Lower lobe of right lung (tissue), 2 donors: ENCODE measurements at places on chromosomes 11 and 22.

DNA sequence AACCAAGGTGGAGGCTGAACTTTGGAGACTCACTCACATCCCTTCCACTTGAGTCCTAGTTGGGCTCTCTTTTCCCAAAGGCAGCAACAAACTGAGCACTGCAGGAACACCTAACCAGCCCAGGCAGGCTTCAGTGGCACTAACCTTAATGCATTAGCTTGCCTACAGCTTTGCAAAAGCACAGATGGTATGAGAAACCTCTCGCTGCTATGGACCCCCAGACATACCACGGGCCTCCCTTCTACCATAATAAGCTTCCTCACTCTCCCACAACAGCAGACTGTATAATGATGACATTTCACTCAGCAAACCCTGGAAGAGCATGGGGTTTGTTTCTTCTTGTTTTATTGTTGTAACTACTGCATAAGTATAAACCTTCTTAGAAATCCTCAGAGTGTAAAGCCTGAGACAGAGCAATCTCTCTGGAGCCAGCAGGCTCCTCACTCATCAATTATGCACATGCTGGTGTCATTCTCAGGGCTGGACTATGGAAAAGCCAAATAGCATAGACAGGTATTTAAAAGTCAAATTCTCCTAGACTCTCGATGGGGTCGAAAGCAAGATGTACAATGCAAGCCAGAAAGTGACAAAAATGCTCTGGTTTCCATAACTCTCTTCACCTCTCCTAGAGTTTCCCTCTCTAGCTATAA is 167.6 kb downstream of the NXPE2 start:
- DNase-seq, result no peak

- DNase-seq, result no peak
Measured at GRCh38 chr11:59705294-59705693, 8.4 kb downstream of the OR10V1 start.

DNA sequence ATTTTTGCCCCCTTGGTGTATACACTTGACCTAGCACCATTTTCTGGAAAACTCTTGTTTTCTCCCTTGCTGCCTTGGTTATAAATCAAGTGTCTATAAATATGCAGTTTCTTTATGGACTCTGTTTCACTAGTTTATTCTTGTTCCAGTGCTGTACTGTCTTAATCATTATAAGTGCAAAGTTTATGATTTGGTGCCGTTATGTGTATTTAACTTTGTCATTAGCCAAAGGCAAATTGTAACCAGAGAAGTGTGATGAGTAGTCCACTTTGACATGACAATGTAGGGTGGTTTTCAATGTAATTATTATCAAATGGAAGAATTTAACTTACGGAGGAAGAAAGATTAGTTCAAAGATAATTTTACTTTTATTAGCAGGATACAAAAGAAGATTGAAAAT is 40.3 kb downstream of the SPECC1L start:
- DNase-seq, result no peak

- no peak for DNase-seq
Measured at GRCh38 chr11:83656796-83657330, 370.7 kb upstream of the CCDC90B start.

DNA sequence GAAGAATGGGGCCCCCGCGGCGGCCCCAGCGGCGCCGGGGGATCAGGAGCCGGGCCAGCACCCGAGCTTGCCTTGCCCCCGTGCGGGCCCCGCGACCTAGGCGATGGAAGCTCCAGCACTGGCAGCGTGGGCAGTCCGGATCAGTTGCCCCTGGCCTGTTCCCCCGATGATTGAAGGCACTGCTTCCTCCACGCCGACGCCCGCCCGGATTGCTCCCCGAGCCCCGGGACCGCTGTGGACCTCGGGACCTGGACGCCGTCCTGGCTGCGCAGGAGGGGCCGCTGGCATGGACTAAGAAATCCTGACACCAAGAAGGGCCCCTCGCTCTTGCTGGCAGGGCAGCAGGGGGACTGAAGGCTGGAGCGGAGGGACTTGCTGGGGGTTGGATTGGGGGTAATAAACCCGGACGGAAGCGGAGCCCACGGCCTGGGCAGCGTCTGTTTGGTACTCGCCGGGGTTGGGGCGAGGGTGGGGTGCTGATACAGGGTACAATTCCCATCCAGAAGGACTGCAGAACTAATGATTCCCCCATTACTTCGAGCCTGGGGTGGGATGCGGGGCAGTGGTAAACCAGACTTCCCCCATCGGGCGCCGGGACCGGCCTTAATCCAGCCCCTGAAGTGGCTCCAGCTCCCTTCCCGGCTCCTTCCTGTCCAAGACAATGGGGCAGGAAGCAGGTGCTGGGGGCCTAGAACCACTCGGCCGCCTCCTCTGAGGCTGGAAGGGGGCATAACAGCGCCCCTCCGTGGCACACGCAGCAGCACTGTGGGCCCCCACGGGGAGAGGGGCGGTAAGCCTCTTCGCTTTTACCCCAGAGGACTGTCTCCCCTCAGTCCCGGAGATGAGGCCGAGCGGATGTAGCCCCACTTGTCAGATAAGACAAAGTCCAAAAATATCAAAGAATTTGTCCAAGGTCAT is 1.0 kb downstream of the CCDC85B start:
- peak; percentile 62 for DNase-seq

DNA sequence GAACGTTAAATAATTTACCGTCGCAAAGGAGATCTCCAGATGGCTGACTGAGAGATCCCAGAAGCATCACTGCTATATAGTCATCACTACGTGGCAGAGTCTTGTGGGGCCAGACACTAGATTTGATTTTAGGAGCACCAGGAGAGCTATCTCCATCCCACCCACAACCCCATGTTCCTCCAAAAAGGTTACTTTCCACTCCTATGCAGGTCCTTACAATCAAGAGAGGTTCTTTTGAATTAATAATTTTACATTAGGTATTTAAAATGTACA is 19.4 kb downstream of the GUCY1A2 start:
- no peak for DNase-seq

- DNase-seq, result no peak
Measured at GRCh38 chr11:23893126-23893525, 603.7 kb upstream of the LUZP2 start.

GRCh38 chr11:121485216-121485615 is 32.4 kb upstream of the SORL1-AS1 start:
- no peak for DNase-seq

- no peak for DNase-seq
Measured at GRCh38 chr11:109197656-109198055, 224.3 kb upstream of the C11orf87 start.

DNA sequence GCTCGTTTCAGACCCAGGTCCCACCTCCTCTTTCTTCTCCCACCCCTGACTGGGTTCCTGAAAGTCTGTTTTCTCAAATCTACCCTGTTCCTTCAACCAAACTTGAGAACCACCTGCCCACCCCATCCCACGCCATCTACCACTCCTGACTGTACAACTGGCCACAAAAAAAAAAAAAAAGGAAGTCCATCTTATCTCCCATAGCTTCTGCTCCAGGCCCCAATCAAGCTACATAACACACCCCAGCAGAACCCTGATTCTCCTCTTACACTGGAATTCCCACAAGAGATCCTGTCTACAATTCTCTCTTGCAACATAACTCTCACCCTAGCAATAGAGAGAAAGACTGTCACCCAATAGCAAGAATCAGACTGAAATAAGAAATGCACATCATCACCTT is 39.2 kb upstream of the CHST1 start:
- DNase-seq, result no peak

- no peak for DNase-seq
Measured at GRCh38 chr11:102429691-102430090, 22.9 kb downstream of the TMEM123 start.

- peak; percentile 28 for DNase-seq
Measured at GRCh38 chr22:48713272-48714205, 1114.1 kb downstream of the BRD1 start.

DNA sequence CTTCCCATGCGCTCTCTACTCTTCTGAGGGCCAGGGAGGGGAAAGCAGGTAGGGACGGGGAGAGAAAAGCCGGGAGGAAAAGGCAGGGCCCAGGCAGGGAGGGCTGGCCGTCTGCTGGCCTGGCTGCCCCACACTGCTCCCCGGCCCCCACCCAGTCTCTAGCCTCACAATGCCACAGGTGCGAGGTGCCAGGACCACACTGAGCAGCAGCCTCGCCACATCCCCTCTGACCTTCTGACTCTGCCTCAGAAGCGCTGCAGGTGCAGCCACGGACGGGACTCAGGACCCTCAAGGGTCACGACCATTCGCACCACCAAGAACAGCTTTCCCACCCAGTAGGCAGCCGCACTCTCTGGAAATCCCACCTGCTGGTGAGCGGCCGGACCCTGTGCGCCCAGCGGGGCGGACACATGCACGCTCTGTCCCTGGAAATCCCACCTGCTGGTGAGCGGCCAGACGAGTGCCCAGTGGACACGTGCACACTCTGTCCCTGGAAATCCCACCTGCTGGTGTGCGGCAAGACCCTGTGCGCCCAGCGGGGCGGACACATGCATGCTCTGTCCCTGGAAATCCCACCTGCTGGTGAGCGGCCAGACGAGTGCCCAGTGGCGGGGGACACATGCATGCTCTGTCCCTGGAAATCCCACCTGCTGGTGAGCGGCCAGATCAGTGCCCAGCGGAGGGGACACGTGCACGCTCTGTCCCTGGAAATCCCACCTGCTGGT is 20.1 kb downstream of the TOLLIP start:
- peak; percentile 30 for DNase-seq

- DNase-seq, result no peak
Measured at GRCh38 chr11:76810151-76810853, 27.1 kb downstream of the TSKU start.

DNA sequence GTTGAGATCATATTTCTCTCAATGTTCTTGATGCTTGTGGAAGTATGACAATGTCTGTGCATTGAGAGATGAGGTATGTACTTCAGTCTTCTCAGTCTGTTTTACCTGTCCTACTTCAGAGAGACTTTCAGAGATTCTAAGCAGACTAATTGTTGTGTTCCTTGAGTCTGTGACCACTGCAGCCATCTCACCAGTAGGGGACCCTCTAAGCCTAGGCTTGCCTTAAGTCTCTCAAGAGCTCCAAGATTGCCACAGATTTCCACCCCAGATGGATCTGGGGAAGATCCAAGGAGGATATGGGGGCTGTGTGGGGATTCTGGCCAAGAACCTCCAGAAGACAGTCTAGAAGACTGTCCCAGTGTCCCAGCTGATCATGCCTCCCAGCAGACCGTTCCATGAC is 179.9 kb upstream of the PLET1 start:
- DNase-seq, result no peak

DNA sequence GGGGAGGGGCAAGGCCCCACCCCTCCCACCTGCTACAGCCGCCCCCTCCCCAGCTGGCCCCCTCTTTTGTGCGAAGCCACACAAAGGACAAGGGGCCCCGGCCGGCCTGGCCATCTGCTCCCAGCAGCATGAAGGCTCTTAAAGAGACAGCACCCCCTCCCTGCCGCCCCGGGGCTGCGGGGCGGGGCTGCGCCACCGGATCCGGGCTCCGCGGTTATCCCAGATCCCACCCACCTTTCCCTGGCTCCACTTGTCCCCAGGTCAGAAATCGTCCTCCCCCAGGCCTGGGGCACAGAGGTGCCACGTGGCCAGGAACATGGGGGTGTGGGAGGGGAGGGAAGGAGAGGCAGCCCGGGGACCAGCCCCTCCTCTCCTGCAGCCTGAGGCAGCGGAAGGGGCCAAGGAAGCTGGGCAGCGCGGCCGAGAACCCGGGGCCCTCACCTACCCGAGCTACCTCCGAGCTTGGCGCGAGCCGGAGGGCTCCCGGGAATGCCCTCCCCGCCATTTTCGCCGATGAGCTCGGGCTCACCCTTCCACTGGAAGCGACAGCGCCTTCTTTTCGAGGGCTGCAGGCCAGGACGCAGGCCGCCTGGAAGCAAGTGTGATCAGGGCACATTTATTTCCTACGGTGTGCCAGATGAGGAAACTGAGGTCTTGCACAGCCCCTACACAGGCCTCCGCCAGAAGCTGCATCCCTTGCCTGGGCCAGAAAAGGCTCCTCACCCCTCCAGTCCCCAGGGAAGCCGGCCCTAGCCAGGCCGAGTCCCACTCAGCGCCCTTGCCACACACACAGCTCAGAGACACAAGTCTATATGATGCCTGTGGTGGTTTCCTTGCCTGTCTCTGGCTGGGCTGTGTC is 2.5 kb upstream of the RCOR2 start:
- DNase-seq, result no peak

GRCh38 chr22:39954584-39955055 is 5.6 kb upstream of the TMA7B start:
- no peak for DNase-seq

GRCh38 chr11:34643846-34644245 is 23.0 kb downstream of the EHF start:
- no peak for DNase-seq

- DNase-seq, result no peak
Measured at GRCh38 chr11:127055236-127055635, 54.7 kb upstream of the KIRREL3 start.

DNA sequence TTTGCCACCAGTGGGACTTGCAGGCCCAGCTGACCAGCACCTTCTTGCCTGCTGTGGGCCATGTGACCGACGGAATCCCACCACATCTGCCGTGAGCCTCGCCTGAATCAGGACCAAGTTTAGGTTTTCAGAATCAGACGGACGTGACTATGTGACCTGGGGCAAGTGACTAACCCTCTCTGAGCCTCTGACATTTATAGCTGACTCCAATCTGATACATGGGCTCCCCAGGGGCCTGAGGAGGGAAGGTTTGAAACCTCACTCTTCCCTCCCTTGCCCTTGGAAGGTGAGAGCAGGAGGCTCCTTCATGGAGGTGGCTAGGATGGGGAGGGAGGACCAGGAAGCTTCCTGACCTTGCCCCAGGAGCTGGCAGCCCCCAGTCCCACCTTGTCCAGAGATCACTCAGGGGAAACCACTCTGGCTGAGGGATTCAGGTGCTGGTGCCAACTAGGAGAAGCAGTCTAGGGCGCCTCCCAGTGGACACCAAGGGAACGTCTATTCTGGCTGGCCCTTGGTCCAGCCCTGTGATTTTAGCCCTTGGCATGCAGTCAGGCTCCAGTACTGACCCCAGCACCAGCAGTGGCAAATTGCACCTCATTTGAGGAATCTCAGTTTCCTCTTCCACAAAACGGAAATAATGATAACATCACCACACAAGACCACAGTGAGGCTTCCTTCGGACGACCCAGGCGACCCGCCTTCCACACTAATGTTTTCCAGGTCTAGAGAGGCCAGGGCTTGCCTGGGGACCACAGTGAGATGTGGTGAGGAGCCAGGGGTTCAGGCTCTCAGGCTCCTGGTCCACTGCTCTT is 47.2 kb upstream of the SYT7 start:
- DNase-seq, result peak; percentile 64

DNA sequence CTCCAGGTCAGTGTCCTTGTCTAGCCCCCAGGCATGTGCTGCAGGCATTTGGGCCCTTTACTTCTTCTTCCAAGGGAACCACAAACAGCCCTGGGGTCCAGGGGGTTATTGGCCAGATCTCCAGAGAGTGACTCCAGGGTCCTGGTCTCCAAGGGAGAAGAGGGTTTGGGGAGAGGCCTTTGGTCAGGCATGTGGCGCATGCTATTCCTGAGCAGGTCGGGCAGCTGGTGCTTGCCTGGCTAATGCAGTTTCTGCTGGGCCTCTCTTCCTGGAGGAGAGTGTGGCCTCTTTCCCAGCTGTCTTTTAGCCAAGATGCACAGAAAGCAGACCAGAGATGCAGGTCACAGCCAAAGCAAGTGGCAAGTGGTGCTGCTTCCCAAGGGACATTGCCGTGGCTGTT is 3.8 kb upstream of the RFPL2 start:
- no peak for DNase-seq
